ENCODE measurements at places on chromosomes 6 and 20.

DNA sequence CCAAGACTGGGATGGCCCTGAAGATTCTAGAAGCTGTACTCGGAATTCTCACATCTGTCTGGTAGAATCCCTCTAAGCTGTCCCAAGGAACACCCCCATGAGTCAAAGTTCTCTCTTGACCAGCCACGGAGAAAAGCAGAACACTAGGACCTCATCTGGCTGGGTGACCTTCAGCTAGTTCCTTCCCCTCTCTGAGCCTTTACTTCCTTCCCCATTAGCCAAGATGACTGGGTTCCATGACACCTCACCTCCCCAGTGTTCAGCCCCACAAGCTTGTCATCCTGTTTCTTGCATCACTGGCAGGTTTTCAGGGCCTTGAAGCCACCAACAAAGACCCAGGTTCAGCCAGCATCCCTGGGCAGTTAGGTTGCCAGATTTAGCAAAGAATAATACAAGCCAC lies 47.8 kb downstream of the MAFB start:
- no peak for DNase-seq

GRCh38 chr6:32181148-32181702 lies 2.8 kb downstream of the AGER start:
- no peak for DNase-seq

DNA sequence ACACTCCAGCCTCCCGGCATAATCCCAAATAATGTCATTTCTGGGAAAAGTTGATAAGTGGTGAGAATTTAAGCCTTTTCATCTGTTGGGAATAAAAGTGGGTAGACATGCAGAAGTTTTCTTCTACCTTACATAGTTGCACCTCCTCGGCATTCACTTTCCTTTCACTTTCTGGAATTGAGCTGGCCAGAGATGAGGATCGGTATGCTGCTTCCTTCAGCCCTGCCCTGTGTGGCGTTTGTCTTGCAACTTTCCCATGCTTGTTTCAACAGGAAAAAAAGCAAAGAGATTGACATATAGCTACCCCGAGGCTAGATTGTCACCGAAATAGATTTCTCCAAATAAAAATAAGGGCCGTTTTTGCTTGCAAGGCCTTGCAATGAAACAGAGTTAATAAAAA lies 65.8 kb upstream of the JAG1 start:
- no peak for DNase-seq

DNA sequence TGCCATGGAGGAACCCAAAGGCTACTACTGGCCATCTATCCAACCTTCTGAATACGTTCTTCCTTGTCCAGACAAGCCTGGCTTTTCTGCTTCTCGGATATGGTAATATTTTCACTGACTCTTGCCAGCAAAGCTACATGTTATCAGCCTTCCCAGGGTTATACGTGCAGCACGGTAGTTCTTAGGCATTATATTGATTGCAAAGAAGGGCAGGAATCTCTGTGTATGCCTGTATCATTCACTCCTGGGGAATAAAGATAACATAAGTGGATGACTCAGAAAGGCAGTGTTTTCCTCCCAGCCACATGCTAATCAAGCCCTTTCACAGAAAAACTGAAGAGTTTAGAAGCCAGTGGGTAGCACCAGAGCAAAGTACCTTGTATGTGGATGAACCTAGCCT lies 98.7 kb downstream of the ADGRG6 start:
- DNase-seq: no peak

DNA sequence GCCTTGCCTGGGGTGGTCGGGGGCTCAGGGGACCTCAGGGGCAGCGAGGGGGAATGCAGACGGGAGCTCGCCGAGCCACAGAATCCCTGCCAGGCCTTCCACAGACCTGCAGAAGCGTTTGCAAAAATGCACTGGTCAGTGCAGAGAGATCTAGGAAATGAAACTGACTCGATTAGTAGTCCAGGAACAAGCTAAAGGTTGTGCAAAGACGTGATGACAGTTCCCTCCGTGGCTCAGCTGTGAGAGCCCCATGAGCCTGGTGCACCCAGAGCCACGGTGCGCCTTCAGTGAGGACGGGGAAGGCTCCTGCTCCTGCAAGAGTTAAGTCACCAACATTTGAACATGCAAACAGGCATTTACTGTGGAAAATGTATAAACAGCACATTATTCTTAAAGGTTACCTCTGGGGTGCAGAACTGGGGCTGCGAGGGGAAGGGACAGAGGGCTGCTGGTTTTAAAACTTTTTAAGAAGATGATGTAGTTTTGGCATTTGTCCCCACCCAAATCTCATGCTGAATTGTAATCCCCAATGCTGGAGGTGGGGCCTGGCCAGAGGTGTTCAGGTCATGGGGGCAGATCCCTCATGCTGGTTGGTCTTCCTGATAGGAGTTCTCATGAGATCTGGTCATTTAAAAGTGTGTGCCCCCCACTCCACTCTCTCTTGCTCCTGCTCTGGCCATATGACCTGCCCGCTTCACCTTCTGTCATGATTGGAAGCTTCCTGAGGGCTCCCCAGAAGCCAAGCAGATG lies 147.3 kb downstream of the DLL1 start:
- no peak for DNase-seq

DNA sequence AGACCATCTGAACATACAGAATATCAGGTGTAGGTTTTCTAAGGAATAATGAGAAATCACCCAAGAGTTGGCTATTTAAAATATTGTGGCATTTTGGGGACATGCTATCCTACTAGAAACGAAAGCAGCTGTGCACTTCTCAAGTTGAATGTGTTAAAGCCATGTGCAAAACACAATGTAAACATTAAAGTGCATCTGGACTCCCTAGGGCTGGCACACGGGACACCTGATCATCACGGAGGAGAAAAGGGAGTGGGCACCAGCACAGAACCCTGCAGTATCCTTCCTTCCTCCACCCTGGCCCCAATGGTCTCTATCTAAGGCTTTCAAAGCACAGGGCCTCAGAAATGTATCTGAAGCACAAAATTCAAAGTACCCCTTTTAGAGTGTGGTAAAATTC lies 94.3 kb downstream of the INSM1 start:
- no peak for DNase-seq

GRCh38 chr6:4967301-4968030 lies 36.4 kb downstream of the RPP40 start:
- no peak for DNase-seq

- no peak for DNase-seq
Measured at GRCh38 chr20:36066777-36067176, 87.8 kb upstream of the EPB41L1 start.

- DNase-seq: no peak
Measured at GRCh38 chr20:35702051-35702823, 3.0 kb downstream of the ROMO1 start.

DNA sequence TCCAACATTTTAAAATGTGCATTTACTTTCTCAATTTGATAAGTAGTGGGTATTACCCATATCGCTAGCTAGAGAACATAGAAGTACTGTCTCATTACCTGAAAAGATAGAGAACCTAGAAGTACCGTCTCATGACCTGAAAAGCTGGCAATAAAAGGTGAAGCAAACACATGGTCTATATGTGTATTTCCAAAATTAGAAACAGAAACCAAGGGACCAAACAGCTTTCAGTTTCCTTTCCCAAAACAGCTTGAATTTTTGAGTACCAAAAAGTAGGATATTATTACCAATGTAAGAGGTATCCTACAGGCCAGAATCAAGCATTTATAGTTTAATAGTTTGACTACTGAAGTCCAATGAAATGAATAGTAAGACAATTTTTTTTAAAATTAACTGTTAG lies 77.2 kb downstream of the KIF13A start:
- no peak for DNase-seq

DNA sequence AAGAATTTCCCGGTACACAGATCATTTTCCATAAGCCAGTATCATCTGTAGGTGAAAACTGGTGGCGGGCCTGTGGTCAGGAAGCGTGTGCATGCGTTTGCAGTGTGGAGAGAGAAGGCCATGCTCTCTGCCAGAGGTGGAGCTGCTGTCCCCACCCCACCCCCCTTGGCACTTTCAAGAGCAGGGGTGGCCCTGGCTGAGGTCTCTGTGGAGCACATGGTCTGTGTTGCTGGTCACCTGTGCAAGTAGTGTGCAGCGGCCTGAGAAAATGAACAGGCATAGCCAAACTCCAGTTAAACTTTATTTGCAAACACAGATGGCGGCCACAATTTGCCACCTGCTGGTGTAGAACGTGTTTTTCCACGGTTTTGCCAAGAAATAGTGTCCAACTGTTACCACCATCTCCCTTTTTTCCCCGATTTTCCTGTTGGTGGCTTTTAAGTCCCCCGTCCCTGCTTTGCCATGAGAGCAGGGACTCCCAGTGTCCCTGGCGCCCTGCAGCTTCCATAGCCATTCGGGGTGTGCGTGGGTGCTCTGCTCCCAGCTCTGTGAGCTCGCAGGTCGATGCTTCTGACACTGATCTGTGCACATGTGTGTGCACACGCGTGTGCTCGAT lies 2.5 kb downstream of the ADRM1 start:
- no peak for DNase-seq

DNA sequence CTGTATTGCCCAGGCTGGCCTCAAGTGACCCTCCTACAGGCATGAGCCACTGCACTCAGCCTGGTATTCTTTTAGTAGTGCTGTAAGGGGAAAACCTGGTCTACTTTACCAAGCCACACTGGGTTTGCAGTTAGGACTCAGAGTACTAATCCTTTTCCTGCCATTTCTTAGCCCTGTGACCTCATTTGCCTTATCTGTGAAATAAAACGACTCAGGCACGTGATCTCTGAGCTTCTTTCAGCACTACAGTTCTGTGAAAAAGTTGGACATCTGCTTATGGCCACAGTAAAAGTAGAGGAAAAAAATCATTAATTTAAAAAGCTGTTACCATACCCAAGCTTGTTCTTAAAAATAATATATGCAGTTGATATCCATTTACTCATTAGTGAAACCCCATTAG lies 1007.5 kb downstream of the KIF16B start:
- DNase-seq: no peak

GRCh38 chr20:12947691-12948090 lies 61.1 kb upstream of the SPTLC3 start:
- no peak for DNase-seq

DNA sequence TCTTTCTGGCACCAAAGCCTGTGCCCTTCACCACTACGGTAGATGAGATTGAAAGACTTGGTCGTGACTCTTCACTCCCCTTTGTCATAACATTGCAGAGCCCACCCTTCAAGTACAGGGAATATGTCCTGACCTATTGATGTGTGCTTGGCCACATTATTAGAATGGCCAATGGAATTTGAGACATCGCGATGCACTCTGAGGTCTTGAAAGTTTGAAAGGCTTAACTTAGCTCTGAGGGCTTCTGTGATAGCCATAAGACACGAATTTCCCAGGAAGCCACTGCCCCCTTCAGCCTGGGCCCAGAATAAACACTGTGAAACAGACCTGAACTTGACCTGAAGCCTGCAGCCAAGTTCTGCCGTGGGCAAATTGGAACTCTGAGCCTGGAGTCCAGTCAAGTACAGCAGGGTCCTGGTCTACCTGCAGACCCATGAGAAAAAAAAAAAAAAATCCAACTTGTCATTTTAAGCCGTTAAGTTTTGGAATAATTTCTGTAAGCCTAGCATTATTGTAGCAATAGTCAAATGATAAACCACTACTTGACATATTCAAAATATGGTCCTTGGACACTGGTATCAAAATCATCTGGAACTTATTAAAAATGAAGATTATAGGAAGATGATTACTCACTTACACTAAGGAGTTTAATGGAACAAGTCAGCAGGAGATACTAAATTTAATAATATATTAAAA lies 36.9 kb upstream of the TRAF3IP2 start:
- DNase-seq: no peak

- no peak for DNase-seq
Measured at GRCh38 chr20:42435230-42435629, 754.5 kb downstream of the PTPRT start.

- no peak for DNase-seq
Measured at GRCh38 chr6:4592026-4592425, 184.2 kb upstream of the CDYL start.

DNA sequence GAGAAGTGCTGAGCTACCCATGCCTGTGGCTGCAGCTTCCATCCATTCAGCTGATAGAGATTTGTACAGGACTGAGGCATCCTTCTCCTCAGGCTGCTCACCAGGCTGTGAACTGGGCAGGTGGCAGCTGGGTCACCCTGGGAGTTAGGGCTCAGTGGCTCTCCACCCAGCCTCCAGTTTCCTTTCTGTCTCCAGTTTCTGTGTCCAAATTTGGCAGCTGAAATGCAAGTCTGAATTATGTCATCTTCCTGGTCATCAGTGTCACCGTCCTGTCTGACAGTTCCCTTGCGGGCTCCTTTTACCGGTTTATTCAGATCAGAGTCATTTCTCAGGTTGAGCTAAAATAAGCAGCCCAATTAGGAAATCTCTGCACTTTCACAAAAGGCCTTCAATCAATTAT lies 93.3 kb downstream of the EDN1 start:
- DNase-seq: no peak

GRCh38 chr6:36805096-36805797 lies 34.0 kb downstream of the CPNE5 start:
- no peak for DNase-seq

GRCh38 chr6:37704066-37704465 lies 6.4 kb upstream of the MDGA1 start:
- no peak for DNase-seq

DNA sequence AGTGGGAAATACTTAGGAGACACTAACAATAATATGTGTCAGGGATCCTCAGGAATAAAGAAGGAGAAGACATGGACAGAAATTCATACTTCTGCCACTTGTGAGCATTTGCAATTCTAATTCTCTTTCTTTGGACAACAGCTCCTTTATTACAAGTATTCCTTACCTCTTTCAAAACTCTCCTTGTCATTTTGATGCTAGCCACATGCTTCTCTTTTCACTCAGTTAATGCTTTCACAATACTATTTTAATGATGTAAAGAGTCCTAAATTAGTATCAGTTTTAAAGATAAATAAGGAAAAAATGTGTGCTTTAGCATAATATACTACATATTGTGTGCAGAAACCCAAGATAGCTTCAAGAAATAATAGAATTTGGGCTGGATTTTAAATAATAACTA lies 62.5 kb downstream of the AHI1 start:
- no peak for DNase-seq

DNA sequence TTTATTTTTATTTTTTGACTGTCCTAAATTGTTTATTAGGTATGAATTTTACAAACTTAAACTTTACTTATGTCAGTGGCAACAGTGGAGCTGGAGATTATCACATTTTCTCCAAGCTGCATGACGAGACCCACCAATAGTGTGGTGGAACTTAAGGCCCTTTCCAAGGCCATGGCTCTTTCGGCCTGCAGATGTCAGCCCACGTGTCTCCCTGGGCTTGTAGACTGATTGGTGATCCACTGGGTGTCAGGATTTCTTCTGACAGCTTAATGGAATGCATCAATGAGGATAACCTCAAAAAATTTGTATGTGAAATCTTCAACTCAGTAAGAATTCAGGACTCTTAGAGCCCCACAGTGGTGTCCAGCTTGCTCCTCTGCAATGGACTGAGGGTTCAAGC lies 32.3 kb upstream of the OVOL2 start:
- no peak for DNase-seq

- no peak for DNase-seq
Measured at GRCh38 chr6:49721297-49721696, 8.0 kb upstream of the CRISP2 start.

DNA sequence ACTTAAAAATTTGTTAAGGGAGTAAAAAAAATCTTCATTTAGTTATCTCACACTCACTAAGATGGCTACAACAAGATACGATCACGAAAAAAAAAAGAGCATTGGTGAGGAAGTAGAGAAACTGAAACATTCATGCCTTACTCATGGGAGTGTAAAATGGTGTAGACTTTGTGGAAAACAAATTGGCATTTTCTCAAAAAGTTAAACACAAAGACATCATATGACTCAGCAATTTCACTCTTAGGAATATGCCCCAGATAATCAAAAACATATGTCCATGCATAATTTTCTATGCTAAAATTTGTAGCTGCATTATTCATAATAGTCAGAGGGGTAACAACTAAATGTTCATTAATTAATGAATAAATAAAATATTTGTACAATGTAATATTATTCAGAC lies 120.9 kb upstream of the IRAK1BP1 start:
- DNase-seq: no peak

Data from omental fat pad (tissue), 4 donors.